ENCODE measurements at places on chromosomes 4 and X.

- no peak for DNase-seq
Measured at GRCh38 chr4:1279253-1279652, 10.4 kb upstream of the MAEA start.

DNA sequence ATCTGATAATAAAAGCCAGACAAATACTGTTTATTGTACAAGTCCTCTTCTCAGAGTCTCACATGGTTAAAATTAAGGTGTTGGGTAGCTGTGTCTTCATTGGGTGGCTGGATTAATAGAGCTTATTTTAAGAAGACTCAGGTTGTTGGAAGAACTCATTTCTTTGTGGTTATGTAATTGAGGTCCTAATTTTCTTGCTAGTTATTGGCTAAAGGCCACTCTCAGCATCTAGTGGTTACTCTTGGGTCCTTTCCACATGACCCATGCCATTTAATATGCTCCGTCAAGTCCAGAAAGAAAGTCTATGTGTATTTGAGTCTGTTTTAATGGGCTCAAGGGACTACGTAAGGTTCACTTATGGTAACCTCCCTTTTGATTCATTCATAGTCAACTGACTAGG, 1668.6 kb upstream of the AGA start:
- DNase-seq, result no peak

DNA sequence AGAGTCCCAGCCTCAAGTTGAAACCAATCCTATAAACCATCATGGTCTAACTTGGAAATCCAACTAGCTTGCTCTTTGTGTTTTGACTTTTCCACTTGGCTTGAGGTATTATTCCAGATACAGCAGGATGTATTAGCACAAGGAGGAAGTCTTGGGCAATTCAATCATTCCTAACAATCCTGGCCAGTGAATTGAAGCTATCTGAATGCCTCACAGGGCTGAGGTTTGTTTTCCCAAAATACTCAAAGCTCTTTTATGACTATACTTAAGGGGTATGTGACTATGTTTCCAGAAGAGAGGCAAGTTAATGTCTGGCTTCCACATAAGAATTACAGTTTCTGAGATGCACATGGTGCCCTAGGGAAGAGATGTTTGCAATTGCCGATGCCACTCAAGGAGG, 66.8 kb upstream of the SH3RF1 start:
- peak; percentile 92 for DNase-seq

DNA sequence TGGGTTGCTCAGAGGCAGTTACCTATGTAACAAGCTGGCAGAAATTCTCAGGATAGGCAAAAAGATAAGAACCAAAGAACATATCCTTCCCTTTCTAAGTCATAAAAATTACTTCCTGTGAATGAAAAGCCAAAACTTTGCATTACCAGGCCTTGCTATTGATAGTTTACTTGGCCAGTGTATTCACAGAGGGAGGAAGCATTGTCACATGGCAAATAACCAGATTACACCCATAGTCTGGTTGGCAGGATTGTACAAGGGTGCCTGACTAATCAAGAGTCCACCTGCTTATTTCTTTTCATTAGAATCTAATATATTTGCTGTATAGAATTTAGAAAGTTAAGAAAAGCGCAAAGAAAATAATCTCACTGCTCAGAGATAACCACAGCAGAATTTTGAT, 14.1 kb downstream of the XIAP start:
- DNase-seq, result no peak

- no peak for DNase-seq
Measured at GRCh38 chr4:52954560-52955170, 92.5 kb downstream of the RASL11B start.

- DNase-seq, result no peak
Measured at GRCh38 chr4:140681201-140681600, 75.0 kb downstream of the TBC1D9 start.

DNA sequence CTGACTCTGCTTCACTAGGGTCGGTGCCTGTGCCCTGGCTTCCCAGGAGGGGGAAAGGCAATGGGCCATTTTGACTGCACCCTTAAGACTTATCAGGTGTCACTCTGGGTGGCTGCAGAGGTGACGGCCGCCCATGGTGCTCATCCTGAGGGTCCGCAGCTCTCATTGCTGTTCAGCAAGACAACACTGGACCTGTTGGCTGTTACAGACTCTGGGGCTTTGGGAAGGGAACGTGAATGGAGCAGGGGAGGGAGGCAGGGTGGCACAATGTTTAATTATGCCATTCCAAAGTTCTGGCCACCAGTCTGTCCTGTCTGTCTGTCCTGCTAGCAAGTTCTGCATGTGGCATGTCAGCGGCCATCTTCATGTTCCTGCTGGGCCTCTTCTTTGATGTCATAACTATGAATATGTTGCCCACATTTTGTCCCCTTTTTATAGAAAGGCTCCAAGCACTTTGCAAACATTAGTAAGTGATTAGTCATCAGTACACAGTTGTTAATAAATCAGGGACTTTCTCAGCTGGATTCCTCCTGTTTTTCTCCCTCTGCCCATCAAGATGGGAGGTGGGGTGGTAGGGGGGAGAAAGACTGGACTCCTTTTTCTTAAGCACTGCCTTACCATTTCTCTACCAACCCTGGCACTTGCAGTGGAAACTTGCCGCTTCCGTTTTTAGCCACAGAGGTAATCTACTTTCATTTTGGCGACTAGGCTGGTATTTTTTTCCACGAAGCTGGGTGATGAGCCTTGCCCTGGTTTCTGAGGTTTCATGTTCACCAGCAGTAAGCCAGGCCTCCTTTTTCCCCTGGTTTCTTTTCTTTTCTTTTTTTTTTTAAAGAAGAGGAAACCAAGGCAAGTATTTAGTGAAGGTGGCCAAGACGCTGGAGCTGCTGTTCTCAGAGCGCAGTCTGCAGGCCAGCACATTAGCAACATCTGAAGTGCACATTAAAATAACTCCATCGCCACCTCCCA, 88.6 kb upstream of the TRIM2 start:
- DNase-seq, result peak; percentile 56

DNA sequence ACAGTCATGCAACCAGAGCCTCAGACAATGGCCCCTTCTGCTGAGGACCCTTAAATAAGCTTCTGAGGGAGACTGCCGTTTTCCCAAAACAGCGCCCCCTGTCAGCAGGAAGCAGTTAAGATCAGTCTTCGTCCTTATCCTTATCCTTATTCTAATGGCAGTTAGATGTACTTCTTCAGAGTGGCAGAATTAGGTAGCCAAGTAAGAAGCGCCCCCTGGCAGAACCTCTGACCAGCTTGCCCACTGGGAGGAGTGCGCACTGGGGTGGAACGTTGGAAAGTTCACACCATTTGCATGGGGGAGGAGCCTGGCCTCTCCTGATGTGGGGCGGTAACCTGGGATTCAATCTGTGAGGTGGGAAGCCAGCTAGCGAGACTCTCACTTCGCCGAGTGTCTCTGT, 133.6 kb upstream of the QRFPR start:
- DNase-seq, result no peak

DNA sequence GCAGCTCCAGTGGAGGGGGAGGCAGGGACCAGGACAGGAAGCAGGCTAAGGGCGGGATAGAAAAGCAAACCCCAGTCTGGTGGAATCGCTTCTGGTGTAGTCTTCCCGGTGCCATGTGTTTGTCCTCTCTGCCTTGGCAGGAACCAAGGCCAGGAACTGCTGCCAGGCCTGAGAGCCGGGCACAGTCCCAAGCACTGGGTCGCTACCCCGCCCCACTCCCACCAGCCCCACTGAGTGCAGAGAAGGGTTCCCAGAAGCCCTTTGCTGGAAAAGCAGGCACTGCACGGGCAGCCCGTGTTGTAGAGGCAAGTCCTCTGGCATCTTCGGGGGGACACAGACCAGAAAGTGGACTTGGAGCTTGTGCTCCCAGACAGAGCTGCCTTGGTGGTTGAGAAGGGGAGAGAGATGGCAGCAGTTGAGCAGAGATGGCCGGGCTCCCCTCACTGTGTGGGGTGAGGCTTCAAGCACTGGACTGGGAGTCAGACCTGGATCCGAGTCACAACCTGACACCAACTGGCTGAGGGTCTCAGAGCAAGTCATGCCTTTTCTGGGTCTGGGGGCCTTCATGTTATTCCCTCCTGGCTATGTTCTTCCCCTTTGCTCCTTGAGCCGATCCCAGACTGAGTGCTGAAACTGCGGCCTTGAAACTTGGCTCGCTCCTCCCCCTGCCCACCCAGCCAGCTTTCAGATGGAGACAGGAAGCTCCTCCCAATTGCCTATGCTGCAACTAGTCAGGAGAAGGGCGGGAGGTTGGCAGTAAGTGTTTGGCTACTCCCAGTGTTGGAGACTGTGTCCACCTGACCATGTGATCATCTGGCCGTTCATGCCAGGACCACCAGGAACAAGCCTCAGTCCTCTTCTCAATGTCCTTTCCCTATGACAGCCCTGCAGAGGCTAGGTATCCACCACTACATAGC, 59.7 kb upstream of the MTM1 start:
- DNase-seq, result no peak

GRCh38 chr4:155119006-155119405, 89.4 kb upstream of the NPY2R start:
- no peak for DNase-seq

DNA sequence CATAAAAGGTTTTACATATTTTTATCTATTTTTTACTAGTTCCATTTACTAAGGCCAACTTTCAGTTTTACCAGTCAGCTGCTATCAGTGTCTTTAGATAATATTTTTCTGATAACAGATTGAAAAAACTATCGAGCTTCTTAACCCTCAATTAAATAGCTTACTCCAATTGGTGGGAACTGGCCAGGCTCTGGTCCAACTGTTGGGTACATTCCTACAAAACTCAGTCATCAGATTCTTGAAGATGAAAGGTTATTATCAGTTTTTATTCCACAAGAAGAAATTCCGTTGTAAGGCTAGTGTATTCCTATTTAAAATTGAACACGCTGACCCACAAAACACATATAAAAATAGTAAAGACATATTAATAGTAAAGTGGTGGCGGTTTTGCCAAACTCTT, 346.2 kb downstream of the MAPK10 start:
- peak; percentile 11 for DNase-seq

GRCh38 chr4:55947254-55947882, 1.4 kb upstream of the CEP135 start:
- peak; percentile 34 for DNase-seq

DNA sequence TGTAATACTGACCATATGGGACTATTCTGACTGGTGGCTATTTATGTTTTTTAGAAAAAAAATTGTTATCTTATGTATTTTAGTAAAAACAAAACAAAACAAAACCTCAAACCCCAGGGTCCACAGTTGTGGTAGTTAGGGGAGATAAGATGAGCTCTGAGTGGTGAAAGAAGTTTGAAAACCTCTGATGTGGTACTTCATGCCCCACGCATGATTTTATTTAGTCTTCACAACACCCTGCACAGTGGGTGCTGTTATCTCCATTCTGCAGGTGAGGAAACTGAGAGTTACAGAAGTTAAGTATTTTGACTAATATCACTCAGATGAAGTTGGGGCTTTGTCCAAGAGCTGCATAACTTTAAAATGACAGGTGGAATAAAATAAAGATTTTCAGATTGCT, 230.6 kb upstream of the TRPC5 start:
- DNase-seq, result no peak

DNA sequence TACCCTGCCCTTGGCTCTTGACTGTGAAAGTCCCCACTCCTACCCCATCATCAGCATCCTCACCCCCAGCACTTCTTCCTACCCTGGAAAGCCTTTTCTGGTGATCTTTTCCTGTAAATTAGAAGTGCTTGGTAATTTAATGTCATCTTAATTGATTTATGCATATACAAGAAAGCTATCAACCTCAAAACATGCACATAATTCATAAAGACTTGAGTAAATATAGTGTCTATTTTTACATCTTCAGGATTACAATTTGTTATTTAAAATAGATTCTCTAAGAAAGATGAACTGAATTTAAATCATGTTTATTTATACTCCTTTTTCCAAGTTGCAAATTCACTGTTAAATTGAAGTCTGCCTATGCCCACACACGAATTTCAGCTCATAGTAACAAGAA, 36.0 kb upstream of the EXOC1L start:
- no peak for DNase-seq

DNA sequence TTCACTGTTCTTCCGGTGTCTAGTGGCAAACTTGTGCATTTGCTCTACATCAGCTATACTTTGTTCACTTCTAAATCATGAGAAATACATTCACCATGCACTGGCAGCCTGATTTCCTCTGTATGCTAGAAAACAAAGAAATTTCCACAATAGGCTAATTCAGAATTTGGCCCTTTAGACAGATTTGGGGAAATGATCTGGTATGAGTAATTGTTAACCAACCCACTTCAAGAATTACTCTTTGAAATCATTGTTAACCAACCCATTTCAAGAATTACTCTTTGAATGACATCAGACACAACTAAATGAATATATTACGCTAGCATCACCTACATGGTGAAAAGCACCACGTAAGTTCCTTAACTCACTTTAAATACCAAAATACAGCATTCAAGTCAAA, 14.6 kb downstream of the APBB2 start:
- DNase-seq, result no peak

DNA sequence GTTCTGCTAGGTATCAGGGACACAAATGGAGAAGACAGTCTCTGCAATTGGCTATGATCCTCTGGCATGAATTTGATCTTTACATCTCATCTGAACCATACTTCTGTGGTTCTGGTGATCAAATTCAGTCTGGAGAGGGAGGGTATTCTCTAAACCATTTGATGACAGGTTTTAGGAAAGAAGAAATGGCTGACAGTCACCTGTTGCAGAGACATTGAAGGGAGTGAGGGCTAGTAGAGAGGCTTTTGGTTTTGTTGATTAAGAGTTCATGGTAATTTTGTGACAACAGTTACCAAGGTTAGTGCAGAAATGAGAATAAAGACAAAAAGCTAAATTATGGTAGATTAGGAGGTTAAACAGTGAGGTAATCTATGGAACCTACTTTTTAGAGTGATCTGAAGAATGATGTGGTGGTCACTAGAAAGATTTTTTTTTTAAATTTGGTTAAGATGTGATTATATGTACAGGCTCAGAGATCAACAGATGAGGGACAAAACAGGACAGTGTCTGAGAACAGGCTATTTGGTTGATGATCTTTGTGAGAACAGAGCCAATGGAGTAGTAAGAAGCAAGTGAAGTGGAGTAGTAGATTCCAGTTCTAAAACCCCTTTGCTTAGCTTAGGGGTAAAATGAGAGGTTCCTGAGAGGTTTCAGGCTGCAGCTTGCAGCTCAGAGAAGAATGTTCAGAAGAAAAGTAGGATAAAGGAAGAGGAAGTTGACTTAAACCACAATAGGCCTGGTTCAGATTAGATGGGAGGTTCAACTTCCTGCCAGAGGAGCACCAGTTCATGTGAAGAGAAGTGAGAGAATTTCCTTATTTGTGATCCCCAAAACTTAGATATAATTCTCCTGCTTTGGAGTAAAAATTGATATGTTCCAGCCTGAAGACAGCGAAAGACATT, 34.7 kb downstream of the VSIG4 start:
- DNase-seq, result no peak

- DNase-seq, result no peak
Measured at GRCh38 chrX:1521459-1521956, 15.5 kb downstream of the P2RY8 start.

Data from fibroblast of skin of left quadriceps (primary cell).